ENCODE measurements at places on chromosomes 13 and 19.

DNA sequence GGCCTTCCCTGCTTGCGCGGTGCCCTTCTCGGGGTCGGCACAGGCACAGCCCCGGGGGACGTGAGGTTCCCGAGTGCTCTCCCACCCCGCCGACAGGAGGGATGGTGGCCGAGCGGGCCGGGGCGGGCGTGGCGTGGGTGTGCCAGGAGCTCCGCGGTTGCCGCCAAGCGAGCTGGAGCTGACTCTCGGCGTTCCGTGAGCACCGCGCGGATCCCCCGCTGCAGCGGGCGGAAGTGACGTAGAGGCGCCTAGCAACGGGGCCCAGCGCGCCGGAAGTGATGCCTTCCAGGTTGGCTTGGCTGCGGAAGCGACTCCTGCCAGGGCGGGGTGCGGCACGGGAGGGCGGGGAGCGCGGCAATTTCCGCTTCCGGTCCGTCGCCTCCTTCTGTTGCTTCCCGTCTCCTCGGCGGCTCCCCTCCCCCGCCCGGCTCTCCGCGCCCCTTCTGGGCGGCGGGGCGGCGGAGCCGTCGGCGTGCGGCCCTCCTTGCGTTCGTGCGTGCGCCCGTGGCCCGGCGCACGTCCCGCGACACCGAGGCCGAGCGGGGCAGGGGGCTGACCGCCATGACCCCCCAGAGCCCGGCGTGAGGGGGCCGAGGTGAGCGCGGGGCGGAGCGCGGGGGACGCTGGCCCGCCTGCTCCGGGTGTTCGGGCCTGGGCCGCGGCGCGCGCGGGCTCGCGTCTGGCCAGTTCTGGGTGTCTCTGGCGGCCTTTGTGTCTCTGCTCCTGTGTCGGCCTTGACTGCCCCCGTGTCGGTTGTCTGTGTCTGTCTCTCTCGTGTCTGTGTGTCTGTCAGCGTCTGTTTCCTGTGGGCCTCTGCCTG lies at the start of gene EPN1:
TSS of gene EPN1 (plus strand) at position 386 of the 820 bp plus-strand sequence. CDS start 3,402 bp downstream, outside the sequence.
- peak; percentile 91 for DNase-seq

GRCh38 chr13:80040981-80041317 lies 300.0 kb downstream of the SPRY2 start:
- no peak for DNase-seq

- DNase-seq: no peak
Measured at GRCh38 chr19:33667141-33667650, 45.4 kb downstream of the CHST8 start.

DNA sequence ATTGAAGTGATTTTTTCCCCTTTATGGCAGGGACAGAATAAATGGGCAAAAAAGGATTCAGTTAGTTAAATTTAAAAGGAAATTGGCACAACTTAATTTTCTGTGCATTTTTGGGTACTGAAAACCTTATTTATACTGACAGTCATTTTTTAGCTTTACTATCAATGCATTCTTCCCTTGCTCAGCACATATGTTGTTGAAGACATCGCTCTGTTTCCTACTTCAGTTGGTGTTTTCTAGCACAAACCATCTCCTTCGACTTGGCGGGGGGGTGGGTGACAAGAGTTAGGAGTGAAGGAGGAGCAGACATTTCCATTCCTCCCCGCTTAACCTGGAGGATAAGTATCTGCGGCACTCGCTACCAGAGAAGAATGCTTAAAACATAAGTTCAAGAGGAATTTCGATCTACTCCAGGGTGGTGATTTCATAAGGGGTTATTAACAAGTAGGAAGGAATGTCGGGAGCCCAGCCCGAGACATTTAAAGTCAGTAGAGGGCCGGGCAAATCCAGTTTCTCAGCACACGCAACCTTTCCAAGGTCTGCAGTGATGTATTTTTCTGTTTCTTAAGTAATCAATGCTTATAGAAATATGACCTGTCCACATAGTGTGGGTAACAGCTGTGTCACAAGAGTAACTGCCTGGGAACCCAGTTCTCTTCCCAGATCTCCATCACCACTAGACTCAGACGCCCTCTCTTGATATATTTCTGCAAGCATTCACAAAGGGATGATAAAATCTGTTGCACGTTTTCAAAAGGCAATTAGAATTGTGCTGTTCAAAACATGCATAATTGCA lies 525.8 kb downstream of the MYO16 start:
- DNase-seq: no peak

- DNase-seq: no peak
Measured at GRCh38 chr19:52343548-52343947, 7.5 kb downstream of the ZNF610 start.

DNA sequence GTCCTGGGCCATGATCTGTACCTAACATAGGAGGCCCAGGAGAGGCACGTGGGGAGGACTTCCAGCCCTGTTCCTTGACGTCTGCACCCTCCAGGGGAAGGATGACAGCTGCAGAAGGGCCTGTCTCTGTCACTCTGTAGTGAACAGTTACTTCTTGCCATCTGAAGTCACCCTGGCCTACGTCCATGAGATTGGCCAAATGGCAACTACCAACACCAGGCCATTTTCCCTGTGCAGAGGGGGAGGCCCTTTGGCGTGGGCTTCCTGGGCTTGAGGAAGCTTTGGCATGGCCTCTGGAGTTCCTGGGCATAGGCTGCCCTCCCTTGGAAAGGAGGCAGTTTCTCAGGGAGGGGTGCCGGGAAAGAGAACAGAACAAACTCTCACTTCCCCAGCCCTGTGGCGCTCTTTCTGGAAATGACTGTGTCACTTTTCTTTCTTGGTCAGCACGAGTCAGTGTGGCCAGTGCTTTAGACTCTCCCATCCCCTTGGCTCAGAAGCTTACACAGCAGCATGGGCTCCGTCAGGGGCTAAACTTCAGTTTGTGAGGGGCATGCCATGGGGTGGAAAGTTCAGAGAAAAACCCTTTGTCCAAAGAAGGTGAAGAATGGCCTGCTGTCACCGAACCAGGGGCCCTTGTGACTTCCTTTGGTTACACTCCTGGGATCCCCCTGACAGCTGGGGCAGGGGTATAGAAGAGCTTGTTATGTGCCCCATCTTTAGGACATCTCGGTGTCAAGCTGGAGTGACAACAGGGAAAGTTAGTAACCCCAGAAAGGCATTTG lies 5.3 kb downstream of the CARM1 start:
- no peak for DNase-seq

GRCh38 chr13:21338639-21339278 lies 120.3 kb downstream of the ZDHHC20 start:
- DNase-seq: no peak

GRCh38 chr13:71828564-71828963 lies 38.4 kb downstream of the DACH1 start:
- no peak for DNase-seq

DNA sequence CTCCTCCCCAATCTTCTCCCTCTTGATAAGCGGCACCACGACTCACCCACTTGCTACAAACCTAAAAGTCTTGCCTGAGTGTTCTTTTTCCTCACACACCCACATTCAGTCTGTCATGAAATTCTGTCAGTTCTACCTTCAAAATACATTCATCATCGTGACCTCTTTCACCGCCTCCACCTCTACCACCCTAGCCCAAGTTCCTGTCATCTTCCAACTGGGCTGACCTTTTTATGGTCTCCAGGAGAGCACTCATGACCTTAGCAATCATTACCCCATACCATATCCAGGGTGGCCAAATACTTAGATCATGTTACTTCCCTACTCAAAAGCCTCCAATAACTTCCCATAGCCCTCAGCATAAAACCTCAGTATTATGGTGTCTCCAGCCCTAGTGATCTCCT lies 110.4 kb upstream of the TSC22D1 start:
- no peak for DNase-seq

DNA sequence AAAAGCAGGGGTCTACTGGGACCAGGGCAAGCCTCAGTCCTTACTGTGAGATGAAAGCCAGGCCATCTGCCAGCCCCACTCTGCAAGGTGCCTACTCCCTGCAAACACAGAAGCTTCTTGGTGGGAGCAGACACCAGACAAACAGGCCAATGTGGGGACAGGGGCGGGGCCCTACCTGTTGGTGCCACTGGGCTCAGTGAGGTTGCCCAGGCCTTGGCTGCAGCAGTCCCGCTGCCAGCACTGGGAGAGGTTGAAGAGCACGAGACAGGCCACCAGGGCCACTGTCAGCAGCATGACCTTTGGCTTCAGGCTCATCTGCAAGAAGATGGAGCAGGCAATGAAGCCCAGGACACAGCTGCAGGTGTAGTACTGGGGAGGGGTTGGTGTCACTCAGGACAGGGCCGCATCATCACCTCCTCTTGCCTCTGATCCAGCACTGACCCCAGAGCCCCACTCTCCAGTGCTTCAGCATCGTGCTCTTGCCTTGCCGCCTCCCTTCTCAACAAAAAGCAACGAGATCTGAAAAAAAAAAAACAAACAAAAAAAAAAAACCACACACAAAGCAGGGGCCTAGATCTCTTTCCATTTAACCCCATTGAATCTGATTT lies 72.6 kb downstream of the NBEA start:
- DNase-seq: no peak

- DNase-seq: no peak
Measured at GRCh38 chr13:105972811-105973590, 562.5 kb downstream of the EFNB2 start.

DNA sequence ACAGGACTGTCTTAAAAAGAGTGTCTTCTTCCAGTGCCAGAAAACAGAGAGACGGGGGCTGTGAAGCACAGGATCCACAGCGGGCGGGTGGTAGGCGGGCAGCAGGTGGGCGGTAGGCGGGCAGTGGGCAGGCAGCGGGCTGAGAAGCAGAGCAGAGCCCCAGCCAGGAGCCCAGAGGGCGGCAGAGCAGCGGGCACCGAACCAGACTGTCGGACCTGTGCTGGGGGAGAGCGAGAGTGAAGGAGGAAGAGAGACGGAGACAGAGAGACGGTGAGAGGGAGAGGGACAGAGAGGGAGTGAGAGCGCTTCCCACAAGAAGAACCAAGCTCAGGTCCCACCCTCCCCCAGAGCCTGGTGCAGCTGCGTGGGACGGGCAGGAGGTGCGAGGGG lies 30.3 kb downstream of the RASA3 start:
- no peak for DNase-seq

DNA sequence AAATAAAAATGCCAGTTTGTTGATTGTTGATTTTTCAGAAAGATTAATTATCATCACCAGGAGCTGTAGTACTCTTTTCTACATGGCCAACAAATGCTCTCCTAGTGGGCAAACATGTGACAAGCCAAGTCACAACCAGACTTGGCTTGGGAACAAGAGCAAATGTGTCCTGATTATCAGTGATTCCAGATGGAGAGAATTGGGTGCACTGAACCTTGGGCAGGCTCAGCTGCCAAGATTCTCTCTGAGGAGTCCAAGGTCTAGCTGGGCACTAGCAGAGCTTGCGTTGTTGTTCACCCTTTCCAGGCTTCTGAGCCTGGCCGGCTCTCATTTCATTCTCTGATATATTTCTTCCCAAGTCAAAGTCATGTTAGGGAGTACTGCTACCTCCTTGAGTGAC lies 27.3 kb upstream of the GPI start:
- no peak for DNase-seq

DNA sequence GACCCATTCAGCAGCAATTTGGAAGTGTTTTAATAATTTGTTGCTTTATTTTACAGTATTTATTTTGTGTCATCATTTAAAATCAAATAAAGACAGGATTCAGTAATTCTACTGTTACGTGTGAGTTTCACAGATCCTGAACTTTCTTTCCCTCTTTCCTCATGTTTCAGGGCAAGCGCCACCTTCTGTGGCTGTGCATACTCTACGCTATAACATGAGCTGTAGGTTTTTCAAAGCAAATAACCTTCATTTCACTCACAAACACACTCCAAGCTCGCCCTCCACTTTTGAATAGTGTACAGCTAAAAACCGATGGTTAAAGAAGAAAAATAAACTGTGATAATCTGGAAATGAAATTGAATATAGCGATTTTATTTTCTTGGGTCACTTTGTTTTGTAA lies 753.3 kb downstream of the OLFM4 start:
- no peak for DNase-seq

Data from NCI-H187 (cell line).